ENCODE measurements at places on chromosomes 16 and 17. TPM values are rescaled to one million over a fixed set of nuclear protein-coding genes. Genes with fewer than 3 reads are reported as not detected.

GRCh38 chr16:20352615-20353014, at the start of gene UMOD:
Gene UMOD (minus strand): TSS chr16:20352715. CDS start chr16:20350737, 1,978 bp downstream.
- no peak for DNase-seq

GRCh38 chr17:75849279-75849646, 5.1 kb upstream of the UNC13D start:
- DNase-seq: no peak

DNA sequence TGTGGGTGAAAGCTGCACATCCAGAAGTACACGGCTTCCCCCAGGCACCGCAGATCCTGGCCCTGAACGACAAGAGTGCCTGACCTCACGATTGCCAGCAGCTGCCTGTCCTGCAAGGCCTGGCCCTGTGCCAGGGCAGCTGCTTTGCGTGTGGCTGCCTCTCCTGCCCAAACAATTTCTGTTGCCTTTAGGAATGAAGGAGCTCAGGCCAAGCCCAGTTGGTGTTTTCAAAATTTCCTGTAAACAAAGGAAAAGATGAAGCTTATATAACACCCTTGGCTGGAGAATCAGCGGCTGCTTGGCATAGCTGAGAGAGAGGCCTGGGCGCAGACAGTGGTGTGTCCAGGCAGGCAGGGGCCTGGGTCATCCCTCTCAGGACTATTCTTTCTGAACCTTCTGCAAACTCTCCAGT, 11.7 kb upstream of the SLC47A2 start:
- peak; percentile 81 for DNase-seq

Gene NPIPB8
- not detected for total RNA-seq

Gene SRL
- 0.37 TPM for total RNA-seq

Gene WWP2
- total RNA-seq: 24.3 TPM

Gene CCT6B
- 0.12 TPM for total RNA-seq

DNA sequence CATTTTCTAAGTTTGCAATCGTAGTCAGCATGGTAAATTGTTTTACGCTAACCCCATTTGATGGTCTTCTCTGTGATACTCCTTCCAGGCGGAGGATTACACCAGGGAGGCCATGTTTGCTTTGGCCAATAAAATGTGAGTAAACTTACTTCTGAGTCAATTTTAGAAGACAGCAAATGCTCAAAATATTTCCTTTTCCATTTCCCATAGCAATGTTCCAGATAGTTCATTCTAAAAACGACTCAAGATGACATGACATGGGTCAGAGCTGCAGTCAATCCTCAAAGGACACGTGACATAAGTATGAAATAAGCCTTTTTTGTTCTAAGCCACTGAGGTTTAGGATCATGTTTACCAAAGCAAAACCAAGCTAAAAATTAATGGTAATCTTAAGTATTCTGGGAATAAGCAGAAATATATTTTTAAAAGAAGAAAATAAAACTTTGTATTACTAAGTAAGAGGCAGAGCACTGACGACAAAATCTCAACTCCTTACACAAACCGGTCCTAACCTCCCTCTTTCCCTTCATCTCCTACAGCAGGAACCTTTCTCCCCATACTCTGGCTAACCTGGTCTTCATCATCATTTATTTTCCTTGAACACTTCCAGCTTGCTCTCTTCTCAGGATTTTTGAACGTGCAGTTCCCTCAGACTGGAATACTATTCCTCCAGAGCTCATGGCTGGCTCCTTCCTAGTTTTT, 266.2 kb downstream of the CEP112 start:
- no peak for DNase-seq

- no peak for DNase-seq
These were observed 401.6 kb upstream of the CDH11 start for GRCh38 chr16:65523283-65523944.

- no peak for DNase-seq
These were observed 31.9 kb downstream of the COG1 start for GRCh38 chr17:73224663-73225305.

DNA sequence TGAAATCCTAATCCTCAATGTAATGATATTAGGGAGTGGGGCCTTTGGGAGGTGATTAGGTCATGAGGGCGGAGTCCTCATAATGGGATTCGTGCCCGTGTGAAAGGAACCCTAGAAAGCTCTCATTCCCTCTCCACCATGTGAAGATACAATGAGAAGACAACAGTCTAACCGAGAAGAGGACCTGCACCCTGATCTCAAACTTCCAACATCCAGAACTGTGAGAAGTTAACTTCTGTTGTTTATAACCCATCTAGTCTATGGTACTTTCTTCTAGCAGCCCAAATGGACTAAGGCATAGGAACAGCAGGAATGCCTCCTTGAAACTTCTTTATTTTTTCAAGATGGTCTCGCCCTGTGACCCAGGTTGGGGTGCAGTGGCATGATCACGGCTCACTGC, 24.7 kb downstream of the WSB1 start:
- DNase-seq: no peak

Gene CTRB2
- total RNA-seq: not detected

- no peak for DNase-seq
These were observed 80.1 kb downstream of the VAT1L start for GRCh38 chr16:77868478-77868877.

- no peak for DNase-seq
These were observed 208.0 kb upstream of the TNRC6C start for GRCh38 chr17:77750427-77751043.

- DNase-seq: peak; percentile 89
These were observed 97.3 kb upstream of the METTL9 start for GRCh38 chr16:21501869-21502667.

- DNase-seq: no peak
These were observed 362.4 kb downstream of the SLC39A11 start for GRCh38 chr17:72730077-72730476.

GRCh38 chr16:85350973-85351372, 238.7 kb upstream of the CIBAR2 start:
- DNase-seq: peak; percentile 90

GRCh38 chr17:72556944-72557826, 436.4 kb downstream of the SOX9 start:
- DNase-seq: peak; percentile 57

Gene KIF1C
- total RNA-seq: 95.9 TPM

Gene CCL11
- total RNA-seq: not detected

Gene EVPLL
- not detected for total RNA-seq

DNA sequence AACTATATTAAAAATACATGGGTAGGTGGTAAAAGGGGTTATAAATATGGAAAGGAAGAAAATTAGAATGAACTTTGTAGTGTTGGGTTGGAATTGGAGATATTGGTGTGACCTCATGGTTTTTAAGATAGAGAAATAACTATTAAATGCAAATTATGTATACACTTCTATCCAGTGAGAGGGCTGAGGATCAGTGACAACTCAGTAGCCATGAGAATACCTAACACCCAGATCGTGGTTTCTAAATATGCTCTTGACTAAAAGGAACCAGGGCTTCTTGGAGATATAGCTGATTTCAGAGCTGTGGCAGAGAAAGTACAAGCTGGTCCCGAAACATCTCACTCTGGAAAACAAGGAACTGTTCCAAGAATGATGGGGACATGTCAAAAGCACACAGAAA, 44.4 kb downstream of the SLC6A4 start:
- DNase-seq: no peak

- DNase-seq: no peak
These were observed 11.4 kb downstream of the GGA3 start for GRCh38 chr17:75250009-75250471.

DNA sequence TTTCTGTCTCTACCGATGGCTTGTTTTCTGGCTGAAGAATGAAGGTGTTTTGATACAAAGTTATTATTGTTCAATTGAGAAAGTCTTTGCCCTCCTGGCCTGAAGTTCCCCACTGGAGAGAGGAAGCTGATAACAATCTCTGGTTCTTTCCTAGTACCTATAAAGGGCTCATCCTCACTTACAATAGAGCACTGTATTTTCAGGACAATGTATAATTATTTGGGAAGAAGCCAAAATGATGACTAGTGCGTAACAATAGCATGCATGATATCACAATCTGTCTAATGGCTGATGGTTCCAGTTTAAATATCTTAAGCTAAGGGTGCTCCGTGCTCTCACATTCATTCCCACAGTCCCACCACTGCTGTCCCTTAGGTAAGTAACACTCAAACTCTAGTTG, 230.7 kb downstream of the IRX3 start:
- DNase-seq: no peak

Gene P2RX1
- total RNA-seq: not detected

DNA sequence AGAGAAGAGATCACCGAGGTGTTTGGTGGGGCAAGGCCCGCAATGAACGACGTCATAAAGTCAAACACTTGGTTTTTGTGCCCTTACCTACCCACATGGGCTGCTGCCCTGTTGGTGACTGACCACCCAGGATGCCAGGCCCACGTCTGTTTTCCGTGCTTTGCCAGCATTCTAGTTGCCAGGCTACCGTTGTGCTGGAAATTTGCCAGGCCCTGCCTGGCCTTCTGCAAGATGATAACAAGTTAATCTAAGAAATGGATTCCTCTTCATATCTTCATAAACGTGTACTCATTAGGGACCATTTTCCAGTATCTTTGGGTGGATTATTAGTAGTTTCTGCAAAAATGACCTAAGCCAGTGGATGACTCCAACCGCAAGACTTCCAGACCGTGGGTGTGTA, 35.4 kb downstream of the SLC6A4 start:
- DNase-seq: no peak

GRCh38 chr17:50316016-50316587, 29.8 kb upstream of the XYLT2 start:
- no peak for DNase-seq

Gene ZG16
- not detected for total RNA-seq

DNA sequence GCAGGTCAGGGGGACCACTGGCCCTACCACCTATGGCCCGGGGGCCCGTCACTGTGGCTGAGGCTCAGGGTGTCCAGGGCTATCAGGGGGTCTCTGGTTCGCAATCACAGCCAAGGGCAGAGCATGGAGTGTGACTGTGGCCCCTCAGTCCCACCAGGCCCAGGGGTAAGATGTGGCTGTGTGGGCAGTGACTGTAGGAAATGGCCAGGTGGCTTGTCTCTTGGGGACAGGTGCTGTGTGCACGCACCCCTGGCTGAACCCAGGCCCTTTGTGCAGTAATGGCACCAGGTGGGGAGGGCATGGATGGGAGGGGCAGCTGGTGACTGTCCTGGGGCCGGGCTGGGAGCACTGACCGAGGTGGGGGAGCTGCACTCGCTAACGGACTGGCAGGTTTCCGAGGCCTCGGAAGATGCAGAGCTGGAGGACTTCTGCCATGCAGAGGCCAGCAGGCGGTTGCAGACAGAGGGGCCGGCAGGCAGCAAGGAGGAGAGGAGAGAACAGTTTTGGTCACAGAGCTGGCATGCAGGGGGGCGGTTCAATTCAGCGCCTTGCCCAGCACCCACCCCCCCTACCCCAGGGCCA, 18.8 kb downstream of the IL34 start:
- no peak for DNase-seq

DNA sequence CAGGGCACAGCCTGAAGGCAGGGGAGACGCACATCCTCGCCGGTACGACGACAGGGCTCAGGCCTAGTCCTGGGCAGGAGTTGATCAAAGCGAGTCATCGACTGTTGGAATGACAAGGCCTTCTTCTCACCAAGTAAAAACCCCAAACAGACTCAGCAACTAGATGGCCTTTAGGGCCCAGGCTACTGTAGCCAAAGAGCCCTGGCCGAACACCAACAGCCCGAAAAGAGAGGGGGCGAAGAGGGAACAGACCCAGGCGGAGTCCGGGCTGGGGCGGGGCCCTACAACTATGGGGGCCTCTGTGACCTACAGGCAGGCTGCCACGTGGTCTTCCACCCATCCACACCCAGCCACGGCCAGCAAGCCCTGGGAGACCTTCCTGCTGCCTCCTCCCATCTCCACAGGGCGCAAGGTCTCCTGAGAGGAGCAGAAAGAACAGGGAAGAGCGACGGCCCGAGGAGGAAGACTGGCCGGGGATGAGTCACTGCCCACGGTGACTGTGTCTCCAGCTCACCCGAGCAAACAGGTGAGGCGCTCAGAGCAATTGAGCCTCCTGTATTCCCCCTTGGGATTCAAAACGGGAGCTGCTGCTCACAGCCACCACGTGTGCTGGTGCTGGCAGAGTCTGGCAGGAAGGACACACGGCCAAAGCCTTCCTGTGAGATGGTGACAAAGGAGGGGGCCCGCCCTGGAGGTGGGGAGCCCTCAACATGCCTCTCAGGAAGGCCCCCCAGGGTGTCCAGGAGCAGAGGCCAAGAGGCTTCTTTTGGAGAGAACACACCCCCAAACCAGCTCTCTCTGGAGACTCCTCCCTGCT, 17.7 kb downstream of the SLC16A3 start:
- peak; percentile 50 for DNase-seq

Gene KRTAP4-9
- not detected for total RNA-seq

GRCh38 chr17:31835984-31836383, 23.1 kb downstream of the COPRS start:
- no peak for DNase-seq

Gene OTOP3
- not detected for total RNA-seq

Gene TBKBP1
- total RNA-seq: 32.5 TPM

DNA sequence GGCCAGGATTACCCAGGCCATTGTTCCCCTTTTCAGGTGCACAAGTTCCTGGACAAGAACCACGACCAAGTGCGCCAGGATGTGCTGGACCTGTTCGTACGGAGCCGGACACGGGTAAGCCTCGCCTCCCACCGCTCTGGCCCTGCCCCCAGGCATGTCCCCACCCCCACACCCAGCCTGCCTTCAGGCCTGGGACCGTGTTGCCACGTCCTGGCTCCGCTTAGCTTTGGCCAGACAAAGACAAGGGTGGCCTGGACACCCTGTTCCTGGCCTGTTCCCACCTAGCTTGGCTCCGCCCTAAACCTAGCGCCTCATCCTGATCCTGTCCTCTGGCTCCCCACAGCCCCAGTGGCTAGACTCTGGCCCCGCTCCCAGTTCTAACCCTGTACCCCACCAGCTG, 30.9 kb downstream of the MYO15A start:
- DNase-seq: no peak
